ENCODE measurements at places on chromosomes 7 and 10.

DNA sequence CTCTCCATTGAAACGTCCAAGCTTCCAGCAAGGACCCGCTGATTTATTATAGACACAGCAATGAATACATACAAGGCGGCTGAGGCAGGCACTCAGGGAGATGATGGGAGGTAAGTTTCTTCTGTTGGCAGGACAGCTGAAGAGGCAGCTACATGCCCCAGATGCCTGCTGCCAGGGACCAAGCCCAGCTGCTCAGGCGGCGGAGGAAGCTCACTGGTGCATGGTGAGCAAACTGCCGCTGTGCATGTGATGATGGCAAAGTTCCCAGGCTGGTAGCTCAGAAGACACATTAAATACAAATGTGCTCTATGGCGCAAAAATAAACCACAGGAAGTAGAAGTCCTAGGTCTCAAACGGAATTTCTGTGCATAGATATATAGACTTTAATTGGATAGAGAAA lies 2.3 kb downstream of the DNTT start:
- DNase-seq: no peak

- DNase-seq: no peak
These were observed 147.8 kb upstream of the SEMA3E start for GRCh38 chr7:83796760-83797159.

DNA sequence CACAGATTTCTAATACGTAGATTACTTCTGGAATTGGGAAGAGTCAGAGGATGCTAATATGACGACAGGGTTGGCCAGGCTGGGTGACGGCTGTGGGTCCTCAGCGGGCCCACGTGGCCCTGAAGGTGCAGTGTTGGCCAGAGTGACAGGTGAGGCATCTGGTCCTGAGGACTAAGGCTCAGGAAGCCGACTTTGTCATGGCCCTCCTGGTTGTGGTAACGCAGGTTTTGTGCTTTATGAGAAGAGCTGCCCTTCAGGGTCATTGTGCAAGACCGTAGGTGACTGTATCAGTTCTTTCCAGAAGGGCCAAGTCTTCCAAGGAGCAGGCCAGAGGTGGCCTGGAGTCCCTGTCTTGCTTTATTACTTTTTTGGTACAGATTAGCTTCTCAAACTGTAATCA lies 2.5 kb downstream of the EIF3B start:
- no peak for DNase-seq

GRCh38 chr7:320297-320696 lies 30.3 kb downstream of the FOXL3 start:
- no peak for DNase-seq

GRCh38 chr7:148474481-148475025 lies 116.0 kb upstream of the C7orf33 start:
- no peak for DNase-seq

DNA sequence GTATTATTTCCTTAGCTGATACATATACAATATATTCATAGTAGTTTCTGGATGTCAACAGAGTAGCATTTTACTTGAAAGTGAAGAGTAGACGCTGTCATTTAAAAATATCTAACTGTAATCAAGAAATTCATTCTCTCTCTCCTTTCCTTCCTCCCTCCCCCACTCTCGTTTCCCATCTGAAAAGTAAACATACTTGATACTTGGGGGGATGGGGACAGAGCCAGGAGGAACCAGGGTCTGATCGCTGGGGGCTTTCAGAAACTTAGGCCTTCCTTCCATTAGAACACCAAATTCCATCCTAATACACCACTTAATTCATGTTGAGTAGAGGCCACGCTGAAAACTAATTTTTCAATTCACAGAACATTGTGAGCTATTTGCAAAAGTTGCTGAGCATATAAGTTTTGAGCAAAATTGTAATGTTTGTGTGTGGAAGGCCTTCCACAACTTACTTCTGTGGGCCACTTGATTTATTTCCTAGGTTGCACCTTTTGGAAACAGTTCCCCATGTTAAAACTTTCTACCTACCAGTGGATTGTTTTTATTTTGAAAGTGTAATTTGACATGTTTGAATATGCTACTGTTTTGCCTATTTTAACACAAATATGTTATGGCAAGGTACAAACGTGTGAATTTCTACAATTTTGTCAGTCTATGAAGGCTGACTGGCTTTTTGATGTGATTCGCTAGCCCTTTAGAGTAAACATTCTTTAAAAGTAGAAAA lies 35.2 kb downstream of the CNPY1 start:
- DNase-seq: peak; percentile 31

DNA sequence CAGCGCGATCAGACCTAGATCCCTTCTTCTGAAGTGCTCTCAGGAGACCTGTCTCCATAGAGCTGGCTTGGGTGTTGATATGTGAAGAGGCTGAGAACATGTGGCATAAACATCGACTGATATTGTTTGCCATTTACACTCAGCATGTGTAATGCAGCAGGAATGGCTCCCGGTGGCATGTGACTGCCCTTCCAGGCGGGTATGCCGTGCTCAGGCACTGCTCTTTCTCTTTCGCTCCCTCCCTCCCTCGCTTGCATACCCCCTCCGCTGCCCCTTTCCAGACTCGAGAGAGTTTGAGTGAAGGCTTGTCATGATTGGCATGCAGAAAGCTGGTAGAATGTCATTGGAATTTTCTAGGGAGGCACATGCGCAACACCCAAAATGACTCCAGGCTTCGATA lies 107.3 kb upstream of the PDCD4 start:
- DNase-seq: no peak

- peak; percentile 31 for DNase-seq
These were observed 282.3 kb downstream of the GATA3 start for GRCh38 chr10:8336629-8337331.

GRCh38 chr7:27117887-27118491 lies 12.6 kb downstream of the HOXA4 start:
- DNase-seq: no peak

DNA sequence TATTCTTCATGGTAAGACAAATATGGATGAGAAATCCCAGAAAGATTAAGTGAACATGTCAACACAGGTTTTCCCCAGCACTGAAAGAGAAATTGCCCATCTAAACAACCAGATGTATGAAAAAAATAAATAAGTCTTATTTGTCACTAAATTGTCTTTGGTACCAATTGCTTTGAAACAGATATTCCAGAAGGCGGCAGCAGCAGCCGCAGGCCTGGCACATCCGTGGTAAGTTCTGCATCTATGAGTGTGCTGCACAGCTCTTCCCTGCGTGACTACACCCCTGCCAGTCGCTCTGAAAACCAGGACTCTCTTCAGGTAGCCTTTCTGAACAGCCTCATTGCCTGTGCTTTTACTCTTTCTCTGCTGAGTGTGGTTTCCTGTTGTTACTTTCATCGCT lies 49.7 kb upstream of the GATAD1 start:
- no peak for DNase-seq

DNA sequence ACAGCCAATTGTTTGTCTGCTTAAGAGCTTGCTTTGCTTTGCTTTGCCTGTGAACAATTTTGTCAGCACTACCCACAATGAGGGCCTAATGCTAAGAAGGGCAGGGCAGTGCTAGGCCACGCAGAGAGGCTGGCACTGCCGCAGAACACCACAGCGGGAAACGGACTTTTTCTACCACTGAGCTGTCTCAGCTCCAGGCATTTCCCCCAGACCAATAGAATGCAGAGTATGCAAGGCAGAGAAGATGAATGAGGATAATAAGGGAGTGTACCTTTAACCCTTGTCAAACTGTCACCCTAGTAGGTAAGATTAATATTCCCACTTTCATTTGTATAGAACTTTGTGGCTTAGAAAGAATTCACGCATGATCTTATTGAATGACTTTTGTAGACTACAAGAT lies 104.5 kb downstream of the SH3PXD2A start:
- no peak for DNase-seq

DNA sequence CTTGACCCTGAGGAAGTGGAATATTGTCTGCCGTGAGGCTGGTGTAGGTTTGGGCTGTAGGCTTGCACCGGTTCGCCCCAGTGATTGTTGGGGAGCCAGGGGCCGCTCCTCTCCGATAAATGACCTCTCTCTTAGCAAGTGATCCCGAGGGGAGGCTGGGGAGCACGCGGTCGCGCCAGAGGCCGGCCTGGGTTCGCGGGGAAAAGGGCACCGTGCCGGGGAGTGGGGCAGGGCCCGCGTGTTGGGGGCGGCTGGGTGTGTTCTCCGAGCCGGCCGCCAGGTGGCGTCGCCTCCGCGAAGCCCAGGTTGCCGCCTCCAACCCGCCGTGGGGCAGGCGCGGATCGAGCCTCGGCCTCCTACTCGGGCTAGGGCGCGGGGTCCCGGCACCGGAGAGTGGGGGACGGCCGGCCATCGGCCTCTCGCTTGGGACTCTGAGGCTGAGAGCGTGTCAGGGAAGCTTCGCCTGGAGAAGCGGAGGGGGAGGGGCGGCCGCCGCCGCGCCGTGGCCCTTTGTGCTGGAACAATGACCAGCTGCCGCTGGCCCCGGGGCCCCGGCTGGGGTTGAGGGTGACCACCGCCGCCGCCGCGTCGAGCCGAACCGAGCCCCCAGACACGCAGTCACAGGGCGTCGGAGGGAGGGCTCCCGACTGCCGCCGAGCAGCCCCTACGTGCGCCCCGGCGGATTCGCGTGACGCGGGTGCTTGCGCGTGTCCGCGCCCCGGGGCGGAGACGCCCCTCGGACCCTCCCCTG lies 442 bp upstream of the LZTS2 start:
- peak; percentile 98 for DNase-seq

GRCh38 chr10:132884691-132885271 lies 57.6 kb downstream of the CFAP46 start:
- DNase-seq: no peak

DNA sequence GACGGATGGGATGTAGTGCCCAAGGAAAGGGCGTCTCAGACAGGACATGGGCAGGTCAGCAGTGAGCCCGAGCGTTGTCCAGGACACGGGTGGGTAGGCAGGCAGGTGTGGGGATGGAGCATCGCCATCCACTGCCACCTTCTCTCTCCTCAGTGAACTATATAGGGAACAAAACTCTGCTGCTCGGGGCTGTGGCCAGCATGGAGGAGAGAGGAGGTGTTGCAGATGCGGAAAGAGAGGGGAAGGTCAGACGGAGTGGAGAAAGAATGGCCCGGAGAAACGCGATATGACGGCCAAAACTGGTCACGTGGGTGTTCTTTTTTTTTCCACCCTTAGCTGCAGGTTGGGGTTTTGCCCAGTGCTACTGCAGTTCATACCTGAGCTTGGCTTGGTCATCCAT lies 71.2 kb downstream of the GRID1 start:
- no peak for DNase-seq

DNA sequence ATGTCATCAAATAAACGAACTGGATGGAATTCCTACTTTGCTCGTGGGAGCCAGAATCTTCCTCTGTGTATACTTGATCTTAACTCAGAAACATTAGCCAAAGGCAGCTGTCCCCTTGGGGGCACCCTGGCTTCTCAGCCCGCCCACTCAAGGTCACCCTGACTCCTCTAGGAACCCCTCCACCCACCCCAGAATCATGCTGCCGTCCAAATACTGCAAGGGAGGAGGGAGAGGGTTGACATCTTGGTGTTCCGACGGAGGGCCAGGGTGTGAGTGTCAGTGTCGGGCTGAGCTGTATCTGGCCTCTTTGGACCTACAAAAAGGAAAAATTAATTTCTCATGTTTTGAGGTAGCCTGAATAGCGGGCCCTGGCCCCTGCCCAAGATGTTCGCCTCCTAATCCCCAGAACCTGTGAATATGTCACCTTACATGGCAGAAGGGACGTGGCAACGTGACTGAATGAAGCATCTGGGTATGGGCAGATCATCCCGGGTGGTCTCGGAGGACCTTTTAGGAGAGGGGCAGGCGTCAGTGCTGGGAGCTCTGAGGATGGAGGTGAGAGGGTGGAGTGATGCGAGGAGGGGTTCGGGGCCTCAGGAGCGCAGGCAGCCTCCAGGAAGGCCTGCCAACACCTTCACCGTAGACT lies 40.5 kb upstream of the RBM33 start:
- DNase-seq: no peak
